Esophagus mucosa (tissue), 1 donor: ENCODE measurements at places on chromosomes 3 and 15. TPM values are rescaled to one million over a fixed set of nuclear protein-coding genes. Genes with fewer than 3 reads are reported as not detected.

RBMS3 gene
- 3.4 TPM for total RNA-seq

QTRT2 gene
- total RNA-seq = 19.8 TPM

ZSCAN29 gene
- total RNA-seq = 15.4 TPM

ST3GAL6 gene
- 1.1 TPM for total RNA-seq

RTP1 gene
- total RNA-seq = not detected

PPP2R3A gene
- total RNA-seq = 11.4 TPM

GRCh38 chr3:40324621-40325020 lies 15.1 kb downstream of the EIF1B start:
- ATAC-seq = no peak

DNA sequence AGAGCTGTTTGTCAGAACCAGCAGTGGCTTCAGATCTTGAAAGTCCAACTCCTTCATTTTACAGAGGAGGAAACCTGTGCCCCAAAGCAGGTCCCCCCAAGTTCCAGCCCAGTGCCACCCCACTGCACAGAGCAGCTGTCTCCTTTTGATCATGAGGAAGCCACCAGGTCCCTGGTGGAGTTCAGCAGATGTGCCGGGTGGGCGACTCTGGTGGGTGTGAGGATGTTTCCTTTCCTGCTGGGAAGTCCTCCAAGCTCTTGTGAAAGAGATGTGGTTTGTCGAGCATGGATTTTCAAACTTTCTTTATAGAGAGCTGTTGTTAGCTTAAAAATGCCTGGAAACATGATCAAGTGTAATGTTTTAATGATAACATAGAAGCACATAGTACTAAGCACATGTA lies 52.0 kb downstream of the SMAD3 start:
- ATAC-seq = no peak

- ATAC-seq = no peak
These were observed 560.1 kb downstream of the MCTP2 start for GRCh38 chr15:94791510-94791909.
